ENCODE measurements at places on chromosomes 1 and 21.

DNA sequence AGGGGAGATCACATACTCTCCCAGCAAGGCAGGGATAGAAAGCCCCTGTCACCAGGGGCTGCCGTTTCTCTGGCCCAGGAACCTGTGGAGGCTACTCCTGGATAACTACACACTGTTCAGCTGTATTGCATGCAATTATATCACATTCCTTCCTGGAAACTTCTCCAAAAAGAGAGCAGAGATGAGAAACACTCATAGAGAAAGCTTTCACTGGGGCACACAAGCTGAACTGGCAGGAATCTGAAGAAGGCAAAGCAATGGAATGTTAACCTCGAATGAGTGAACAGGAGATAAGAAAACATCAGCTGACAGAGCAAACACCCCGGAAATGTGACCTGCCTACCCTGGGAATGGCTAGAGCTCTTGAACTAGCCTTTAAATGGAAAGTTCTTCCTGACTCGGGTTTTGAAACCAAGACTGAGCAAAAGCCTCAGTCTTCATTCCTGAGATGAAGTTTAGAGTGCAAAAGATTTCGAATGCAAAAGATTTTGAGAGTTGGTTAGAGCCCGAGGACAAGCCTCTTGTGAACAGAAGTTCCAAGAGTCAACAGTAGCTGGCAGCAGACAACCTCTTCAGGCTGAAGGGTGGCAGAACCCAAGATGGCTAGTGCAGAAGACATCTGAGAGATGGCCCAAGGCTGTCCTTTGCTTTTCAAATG lies 32.3 kb downstream of the CCN1 start:
- peak; percentile 97 for DNase-seq

- peak; percentile 88 for DNase-seq
Observed at GRCh38 chr1:91732291-91733107, 153.5 kb downstream of the TGFBR3 start.

- no peak for DNase-seq
Observed at GRCh38 chr1:203476216-203476814, 709 bp downstream of the PRELP start.

GRCh38 chr1:181016563-181016962 lies 6.1 kb downstream of the STX6 start:
- no peak for DNase-seq

GRCh38 chr21:10273196-10273595 lies 248.2 kb upstream of the TPTE start:
- no peak for DNase-seq

DNA sequence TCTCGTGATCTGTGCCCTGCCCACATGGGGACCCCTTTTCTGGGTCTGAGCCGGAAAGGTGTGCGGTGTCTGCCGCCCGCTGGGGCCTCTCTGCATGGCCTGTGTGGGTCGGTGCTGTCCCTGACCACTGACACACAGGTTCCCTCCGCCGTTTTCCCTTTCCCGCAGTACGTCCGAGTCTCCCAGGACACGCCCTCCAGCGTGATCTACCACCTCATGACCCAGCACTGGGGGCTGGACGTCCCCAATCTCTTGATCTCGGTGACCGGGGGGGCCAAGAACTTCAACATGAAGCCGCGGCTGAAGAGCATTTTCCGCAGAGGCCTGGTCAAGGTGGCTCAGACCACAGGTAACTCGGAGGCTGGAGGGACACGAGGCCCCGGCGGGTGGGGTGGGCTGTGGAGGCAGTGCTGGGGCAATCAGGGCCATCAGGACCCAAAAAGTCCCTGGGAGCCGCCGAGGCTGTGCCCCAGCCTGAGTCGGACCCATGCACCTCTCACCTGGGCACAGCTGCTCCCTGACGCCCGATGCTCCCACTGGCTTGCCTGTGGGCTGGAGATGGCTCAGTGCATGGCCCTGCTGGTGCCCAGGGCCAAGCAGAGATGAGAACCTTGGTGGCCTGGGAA lies 13.3 kb downstream of the TRPM2 start:
- no peak for DNase-seq

- DNase-seq: peak; percentile 20
Observed at GRCh38 chr1:236051242-236051791, 13.6 kb downstream of the NID1 start.

DNA sequence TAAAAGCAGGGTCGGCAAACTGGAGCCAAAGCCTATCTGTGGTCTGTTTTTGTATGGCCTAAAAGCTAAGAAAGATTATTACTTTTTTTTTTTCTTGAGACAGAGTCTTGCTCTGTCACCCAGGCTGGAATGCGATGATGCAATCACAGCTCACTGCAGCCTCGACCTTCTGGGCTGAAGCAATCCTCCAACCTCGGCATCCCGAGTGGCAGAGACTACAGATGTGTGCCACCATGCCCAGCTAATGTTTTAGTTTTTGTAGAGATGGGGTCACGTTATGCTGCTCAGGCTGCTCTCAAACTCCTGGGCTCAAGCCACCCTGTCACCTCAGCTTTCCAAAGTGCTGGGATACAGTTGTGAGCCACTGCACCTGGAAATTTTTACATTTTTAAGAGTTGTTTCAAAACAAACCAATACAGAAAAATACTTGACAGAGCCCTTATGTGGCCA lies 6.5 kb upstream of the GLRX2 start:
- DNase-seq: peak; percentile 73

DNA sequence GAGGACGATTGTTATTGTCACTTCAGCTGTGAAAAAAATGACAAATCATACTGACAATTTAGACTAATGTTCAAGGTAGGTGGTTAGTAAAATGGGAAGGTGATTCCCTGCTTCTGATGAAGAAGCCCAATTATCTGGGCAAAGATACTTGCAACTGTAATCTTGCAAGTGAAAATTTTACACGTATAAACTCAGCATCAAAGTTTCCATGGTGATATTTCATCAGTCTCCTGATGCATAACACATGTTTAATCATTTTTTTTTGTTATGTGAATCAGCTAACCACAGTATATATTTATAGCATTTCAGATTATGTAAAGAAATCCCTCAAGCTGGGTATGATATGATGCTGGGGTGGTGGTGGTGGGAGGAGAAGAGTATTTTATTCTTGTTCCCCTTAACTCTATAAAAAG lies 16.4 kb upstream of the KCNK1 start:
- peak; percentile 44 for DNase-seq

GRCh38 chr1:31796707-31797106 lies 19.1 kb downstream of the SPOCD1 start:
- peak; percentile 14 for DNase-seq

- DNase-seq: peak; percentile 77
Observed at GRCh38 chr1:24727501-24728216, 17.6 kb upstream of the CLIC4 start.

GRCh38 chr1:17607644-17608581 lies 68.4 kb downstream of the ARHGEF10L start:
- no peak for DNase-seq

GRCh38 chr1:95742591-95743089 lies 508.6 kb downstream of the RWDD3 start:
- DNase-seq: peak; percentile 84

DNA sequence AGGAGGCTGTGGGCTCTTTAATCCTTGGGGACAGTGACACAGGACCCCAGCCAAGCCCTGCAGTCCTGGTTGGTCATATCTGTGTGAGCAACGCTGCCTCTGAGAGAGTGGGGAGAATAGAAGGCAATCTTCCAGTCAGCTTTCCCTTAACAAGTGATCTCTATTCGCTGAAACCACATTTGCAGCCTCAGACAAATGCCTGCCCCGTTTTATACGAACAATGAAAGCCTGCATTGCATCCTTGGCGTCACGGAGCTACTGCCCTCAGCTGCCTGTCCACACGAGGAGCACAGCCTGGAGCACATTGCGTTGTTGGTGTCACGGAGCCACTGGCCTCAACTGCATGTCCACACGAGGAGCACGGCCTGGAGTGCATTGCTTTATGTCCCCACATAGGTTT lies 150.2 kb upstream of the ARHGEF16 start:
- DNase-seq: no peak

DNA sequence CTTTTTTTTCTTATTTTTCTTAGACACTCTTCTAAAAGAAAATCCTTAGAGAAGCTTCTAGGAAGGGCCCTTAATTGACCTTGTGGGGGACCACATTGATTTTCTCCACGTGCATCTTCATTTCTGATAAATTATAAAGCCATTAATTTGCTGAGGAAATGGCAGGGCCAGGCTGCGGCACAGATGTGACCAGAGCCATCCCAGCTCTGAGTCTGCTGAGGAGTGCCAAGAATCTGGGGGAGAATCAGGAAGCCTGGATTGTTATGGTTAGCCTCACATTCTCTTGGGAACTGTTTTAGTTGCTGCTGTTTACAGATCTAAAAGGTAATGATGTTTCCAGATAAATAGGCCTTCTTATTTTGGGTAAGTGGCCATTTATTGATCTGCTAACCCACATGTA lies 16.2 kb downstream of the PROX1 start:
- DNase-seq: no peak

DNA sequence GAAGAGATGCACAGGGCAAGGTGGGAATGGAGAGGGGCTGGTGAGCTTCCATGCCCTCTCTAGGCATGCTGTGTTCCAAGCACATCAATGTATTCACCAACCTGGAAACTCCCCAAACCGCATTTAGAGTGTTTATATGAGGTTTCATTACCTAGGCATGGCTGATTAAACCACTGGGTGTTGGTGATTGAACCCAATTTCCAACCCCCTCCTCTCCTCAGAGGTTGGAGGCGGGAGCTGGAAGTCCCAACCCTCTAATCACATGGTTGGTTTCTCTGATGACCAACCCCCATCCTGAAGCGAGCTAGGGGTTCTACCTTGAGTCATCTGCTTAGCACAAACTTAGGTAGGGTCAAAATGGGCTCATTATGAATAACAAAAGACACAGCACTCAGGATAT lies 3.0 kb upstream of the PPIE start:
- DNase-seq: no peak

GRCh38 chr1:194362327-194362726 lies 1175.9 kb upstream of the B3GALT2 start:
- DNase-seq: no peak

DNA sequence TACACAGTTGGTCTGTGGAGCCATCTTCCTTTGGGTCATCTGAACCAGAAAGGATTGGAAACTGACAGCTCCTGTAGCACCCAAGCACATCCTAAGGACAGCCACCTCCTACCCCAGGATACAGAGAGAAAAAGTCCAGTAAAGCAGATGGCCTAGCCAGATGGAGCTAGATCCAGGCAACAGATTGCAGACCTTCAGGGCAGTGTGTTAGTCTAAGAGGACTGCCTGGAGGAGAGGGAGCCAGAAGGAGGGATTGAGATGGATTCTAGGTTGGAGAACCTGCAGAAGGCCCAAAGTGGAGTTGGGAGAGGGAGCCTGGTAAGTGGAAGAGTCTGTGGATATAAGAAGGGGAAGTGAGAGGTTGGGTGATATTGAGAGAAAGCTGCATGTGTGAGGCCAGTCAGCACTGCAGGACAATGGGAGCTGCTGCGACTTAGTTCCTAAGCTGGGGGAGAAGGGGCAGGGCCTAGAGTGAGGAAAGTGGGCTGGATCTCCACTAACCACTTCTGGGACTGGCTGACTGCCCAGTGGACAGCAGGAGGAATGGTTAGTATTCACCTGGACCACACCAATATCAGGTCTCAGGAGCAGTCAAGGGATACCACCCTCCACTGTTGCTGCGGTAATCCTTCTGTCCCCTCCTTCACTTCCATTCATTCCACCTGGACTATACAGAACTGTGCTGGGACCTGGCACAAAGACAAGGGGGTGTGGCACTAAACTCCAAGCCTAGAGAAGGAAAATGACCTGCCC lies 13.4 kb downstream of the BCAN start:
- DNase-seq: no peak

- DNase-seq: no peak
Observed at GRCh38 chr1:212490276-212490675, 57.6 kb downstream of the NENF start.

GRCh38 chr21:29243188-29243587 lies 55.5 kb upstream of the BACH1 start:
- no peak for DNase-seq

DNA sequence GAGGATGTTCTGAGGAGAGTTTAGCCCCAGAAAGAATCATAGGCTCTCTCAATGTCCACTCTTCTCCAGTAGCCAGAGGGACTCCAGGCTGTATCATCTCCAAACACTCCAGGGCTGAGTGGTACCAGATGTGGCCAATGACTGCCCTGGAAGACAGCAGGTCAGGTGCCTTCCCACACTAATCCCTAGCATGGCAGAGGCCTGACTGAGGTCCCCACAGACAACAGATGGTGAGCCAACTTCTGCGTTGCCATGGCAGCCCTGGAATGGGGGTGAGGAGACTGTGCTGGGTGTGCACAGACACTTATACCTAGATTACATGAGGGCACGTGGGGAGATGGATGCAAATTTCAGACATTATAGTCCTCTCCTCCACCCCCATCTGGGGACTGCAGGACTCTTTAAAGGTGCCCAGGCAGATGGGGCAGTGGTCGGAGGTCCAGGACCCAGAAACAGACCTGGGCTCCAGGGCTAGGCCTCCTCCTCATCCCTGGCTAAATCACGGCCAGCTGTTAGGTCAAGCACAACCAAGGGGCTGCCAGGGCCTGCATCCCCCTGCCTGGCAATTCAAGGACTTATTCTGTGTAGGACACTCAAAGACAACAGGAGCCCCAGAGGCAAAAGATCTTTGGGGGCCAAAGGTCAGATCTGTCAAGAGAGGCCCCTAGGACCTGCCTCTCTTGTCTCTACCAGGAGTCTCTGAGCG lies 42.9 kb downstream of the CAMK2N1 start:
- no peak for DNase-seq

- DNase-seq: no peak
Observed at GRCh38 chr21:41715649-41716281, 51.1 kb downstream of the RIPK4 start.
